Activated CD4-positive, alpha-beta T cell treated with anti-CD3 and anti-CD28 coated beads, Interleukin-2, amount 50 U/mL, for 4 hours (primary cell): ENCODE measurements at places on chromosomes 3 and 15.

DNA sequence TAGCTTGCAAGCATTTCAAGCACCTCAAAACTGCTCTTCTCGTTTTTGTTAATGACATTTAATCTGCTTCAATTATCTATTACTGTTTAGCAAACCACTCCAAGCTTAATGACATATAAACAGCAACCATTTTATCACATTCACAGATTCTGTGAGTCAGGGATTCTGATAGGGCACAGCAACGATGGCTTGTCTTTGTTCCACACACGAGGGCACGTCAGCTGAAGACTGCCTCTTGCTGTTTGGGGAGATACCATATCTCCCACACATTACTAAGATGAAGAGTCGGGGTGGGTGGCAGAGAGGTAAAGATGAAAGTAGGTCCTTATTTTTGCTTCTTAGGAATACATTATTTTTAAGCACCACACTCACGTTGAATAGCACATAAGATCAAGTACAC lies 19.3 kb downstream of the CPOX start:
- DNase-seq = no peak

GRCh38 chr3:48215876-48216275 lies 7.4 kb upstream of the CAMP start:
- DNase-seq = no peak

- DNase-seq = no peak
These were observed 583.0 kb upstream of the GOLIM4 start for GRCh38 chr3:168678730-168679129.

DNA sequence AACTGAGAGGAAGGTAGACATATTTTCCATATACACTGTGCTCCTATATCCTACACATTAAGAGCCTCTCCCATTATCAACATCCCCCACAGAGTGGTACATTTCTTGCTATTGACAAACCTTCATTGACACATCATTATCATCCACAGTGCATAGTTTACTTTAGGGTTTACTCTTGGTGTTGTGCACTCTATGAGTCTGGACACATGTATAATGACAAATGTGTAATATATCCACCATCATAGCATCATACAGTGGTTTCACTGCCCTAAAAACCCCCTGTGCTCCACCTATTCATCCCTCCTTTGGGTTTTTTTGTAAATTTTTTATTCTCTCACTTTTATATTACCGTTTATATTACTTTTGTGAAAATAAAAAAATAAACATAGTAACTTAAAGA lies 22.2 kb upstream of the CLDN18 start:
- no peak for DNase-seq

GRCh38 chr15:81327516-81327915 lies 3.6 kb upstream of the STARD5 start:
- DNase-seq = no peak

- DNase-seq = no peak
These were observed 15.0 kb downstream of the PTH1R start for GRCh38 chr3:46892285-46893145.

GRCh38 chr3:152591515-152591914 lies 243.4 kb upstream of the P2RY1 start:
- no peak for DNase-seq

GRCh38 chr15:68228143-68228970 lies 1.2 kb downstream of the CLN6 start:
- DNase-seq = no peak

DNA sequence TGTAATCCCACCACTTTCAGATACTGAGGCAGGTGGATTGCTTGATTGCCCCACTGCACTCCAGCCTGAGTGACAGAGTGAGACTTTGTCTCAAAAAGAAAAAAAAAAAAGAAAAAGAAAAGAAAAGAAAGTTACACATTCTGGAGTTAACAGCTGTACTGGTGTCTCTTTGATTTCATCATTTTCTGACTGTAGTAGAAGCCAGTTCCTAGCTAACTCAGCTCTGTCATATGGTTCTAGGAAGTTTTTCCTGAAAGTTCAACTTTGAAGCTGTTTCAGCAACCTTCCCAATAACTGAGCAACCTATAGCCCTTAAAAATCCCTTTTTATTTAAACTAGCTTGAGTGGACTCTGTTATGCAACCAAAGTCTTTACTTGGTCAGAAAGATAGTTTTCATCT lies 104.6 kb upstream of the STRIT1 start:
- DNase-seq = no peak

DNA sequence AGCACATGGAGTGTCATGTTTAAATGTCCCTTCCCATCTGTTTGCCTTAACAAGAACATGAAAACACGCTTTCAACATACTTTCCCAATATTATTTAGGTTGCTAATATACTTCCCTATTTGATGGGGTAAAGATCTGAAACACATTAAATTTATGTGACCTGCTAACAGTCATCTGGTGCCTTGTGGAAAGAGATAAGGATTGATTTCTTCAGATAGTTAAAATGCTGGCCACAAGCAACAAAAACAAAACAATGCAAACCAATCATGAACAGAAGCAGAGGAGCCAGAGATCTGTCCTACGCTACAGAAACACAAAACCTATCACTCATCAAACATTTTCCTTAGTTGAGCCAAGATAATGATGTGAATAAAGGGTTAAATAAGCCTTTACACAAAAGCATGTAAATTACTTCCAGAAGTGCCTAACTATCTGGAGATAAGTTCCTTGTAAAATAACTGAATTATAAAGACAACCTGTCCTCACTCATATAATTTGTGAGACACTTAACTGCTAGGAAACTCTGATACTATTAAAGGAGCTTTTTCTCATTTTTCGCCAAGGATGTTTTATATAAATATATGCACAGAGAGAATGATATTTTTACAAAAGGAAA lies 109.9 kb downstream of the NSUN3 start:
- DNase-seq = no peak

DNA sequence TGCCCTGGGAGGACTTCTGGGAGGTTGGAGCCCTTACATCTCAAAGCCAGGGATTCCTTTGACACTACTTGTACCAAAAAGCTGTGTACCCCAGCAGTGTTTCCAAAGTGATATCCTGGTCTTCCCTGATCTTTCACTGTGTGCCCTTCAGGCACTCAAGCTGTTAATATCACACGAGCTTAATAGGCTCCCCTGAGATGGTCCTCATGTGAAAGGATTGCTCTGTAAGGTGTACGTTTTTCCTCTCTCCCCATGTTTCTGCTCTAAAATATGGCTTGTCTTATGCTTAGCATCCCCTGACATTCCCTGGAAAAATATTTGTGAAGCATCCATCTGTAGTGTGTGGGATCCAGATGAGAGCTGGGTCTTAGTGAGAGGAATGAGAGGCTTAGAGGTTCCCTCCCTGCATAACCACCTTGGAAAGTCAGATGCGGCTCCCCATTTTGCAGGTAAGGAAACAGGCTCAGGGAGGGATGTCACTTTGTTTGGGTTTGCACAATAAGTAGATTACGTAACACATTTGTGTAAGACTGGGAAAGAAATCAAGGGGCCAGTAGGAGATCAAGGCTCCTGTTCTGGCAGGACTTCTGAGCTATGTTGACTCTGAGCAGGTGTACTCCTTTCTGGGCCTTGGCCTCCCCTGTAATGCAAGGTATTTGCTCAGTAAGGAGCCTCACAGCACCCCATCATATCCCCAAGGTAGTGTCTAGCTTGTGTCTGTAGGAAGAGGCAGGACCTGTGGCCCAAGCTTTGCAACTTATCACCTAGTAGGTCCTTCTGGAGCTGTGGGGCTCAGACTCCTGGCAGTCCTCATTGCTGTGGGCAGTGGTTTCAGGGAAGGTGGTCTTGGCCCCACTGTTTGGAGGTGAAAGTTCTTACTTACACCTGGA lies 667 bp upstream of the ACOX2 start:
- no peak for DNase-seq

DNA sequence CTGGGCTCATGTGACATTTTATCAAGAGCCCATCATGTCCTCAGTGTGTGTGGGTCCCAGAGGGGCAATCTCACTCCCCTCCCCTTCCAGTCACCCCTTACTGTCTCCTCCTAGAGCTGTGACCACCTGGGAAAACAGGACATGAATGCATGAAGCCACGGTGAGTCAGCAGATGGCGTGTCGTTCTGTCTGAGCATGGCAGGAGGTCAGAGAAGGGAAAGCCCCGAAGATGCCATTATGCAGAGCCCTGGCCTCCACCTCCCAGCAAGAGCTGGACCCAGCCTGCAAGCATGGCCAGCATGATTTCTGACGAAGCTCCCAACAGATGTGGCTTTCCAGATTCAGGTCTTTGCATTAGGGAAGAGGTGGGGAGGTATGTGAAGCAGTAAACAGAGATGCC lies 118.5 kb downstream of the TLE3 start:
- no peak for DNase-seq
